ENCODE measurements at places on chromosomes 7 and 10.

DNA sequence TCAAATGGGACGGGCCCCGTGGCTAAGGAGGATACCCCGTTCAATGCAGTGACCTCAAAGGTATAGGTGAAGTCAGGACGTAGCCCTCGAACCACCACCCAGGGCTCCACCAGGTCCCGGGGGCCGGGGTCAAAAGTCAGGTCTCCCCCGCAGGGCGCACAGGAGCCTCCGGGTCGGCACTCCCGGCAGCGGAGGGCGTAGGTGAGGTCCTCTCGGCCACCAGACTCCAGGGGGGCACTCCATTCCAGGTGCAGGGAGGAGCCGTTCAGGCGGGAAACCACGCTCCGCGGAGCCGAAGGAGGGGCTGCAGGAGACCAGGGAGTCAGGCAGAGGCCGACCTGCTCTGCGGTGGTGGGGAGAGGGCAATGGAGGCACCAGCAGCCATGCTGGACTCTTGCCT, 7.7 kb downstream of the EPHB4 start:
- DNase-seq, result no peak

DNA sequence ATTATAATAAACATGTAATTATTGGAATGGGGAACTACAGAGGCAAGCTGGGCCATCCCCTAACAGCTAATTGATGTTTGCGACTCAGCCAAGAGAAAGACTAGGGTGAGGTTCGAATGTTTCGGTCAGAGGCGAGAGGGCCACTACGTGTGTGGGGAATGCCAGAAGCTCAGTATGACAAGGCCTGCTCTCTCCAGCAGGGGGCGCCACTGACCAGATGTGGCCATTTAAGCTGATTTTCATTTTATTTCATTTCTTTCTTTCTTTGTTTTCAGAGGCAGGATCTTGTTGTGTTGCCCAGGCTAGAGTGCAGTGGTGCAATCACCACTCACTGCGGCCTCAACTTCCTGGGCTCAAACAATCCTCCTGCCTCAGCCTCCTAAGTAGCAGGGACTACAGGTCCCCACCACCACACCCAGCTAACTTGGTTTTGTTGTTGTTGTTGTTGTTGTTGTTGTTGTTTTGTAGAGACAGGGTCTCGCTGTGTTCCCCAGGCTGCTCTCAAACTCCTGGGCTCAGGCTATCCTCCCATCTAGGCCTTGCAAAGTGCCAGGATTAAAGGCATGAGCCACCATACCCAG, 38.1 kb downstream of the TMEM130 start:
- DNase-seq, result peak; percentile 49

- DNase-seq, result peak; percentile 60
These were observed 1.6 kb downstream of the TCF7L2 start for GRCh38 chr10:112951359-112952281.

GRCh38 chr10:133440633-133441285, 13.0 kb upstream of the SCART1 start:
- no peak for DNase-seq

DNA sequence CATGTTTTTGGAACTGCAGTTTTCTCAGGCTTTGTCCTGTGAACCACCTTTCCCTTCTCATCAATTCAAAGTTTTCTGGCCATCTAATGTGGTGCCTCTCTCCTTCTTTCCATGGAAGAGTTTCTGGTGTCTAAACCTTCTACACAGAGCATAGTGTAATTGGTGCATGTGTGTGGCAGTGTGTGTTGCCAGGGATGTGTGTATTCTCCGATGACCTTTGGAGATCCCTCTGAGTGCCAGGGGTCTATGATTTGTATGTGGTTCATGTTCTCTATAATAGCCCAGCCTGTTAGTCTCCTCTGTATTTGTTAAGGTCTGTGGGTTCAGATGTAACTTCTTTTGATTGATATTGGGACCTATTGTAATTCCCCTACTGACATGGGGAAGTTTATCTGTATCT, 1.5 kb downstream of the TAS2R60 start:
- DNase-seq, result no peak
